ENCODE measurements at places on chromosomes 1 and 21.
A peak's percentile ranks its signal among the peaks of the same experiment; 100 is the strongest.

DNA sequence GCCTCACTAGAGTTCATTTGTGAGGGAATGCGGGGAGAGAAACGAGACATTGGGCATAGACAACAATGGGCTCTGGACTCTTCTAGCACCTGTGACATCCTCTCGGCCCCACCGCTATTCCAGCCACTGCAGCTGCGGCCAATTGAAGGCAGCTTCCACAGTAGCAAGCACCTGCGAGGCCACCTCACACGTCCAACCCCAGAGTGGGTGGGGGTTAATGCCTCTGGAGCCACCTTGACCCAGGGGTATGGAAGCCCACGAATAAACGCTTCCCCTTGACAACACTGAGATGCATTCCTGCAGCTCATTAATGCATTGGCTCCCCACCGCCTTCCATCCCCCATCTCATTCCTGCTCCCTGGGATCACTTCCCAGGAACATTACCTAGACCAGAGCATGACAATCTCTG lies 104.4 kb downstream of the GLIS1 start:
- DNase-seq = no peak

- no peak for DNase-seq
Observed at GRCh38 chr21:44005071-44005470, 7.0 kb upstream of the TRAPPC10 start.

GRCh38 chr21:46222436-46223116 lies 6.0 kb downstream of the LSS start:
- DNase-seq = no peak

DNA sequence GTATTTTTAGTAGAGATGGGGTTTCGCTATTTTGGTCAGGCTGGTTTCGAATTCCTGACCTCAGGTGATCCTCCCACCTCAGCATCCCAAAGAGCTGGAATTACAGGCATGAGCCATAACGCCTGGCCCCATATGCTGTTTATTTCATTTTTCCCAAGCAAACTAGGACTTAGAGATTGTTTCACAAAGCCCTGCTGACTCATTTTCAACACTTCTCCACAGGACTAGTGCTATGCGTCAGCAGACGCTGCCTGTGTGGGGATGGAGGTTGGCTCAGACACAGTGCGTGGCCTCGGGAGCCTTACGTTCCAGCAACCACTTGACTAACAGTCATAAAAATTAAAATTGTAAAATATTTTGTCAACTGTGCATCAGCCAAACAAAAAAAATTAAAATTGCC lies 22.7 kb downstream of the PKNOX1 start:
- no peak for DNase-seq

DNA sequence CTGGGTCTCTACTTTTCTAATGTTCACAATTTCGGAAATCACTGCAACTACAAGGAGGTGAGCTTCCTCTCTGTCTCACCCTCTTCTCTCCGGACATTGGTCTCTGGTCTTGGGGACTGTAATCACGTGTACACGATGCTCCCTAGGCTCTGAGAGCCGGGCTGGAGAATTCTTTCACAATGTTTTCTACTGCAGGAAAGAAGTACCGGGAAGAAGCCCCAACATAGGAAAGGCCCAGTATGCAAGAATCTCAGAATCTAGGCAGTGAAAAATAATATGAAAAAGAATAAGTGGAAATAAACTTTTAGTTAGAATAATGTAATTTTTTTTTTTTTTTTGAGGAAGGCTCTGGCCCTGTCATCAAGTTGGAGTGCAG lies 13.5 kb upstream of the HJV start:
- peak; percentile 39 for DNase-seq

GRCh38 chr1:25616987-25617624 lies 515 bp downstream of the MAN1C1 start:
- no peak for DNase-seq

DNA sequence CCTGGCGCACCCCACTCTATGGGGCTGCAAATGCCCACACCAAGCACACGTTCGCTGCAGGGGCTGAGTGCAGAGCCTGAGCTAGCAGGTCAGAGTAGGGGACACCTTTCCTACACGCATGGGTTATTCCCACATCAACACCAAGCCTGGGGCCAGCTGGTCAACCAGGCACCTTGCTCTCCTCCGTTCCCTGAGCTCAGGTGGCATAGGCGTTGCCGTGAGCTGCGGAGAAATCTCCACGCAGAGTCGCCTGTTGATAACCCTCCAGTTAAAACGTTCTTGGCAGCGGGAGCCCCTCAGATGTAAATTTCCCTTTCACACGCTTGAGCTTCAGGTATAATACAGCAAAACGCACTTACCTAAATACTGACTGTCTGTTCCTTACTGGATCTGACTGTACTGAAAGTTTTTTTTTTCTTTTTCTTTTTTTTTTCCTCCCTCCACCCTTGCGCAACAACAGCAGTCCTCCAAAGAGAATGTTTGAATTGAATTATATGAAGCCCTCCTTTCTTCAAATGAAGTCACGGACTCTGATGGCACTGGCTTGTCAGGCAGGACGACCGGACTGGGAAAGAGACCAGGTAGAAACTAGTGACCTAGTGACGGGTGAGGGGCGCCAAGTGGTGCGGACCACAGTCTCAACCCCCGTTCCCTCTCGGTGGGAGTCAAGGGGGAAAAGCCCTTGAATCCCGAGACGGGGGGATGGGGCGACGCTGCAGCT lies 2.1 kb downstream of the BRINP3 start:
- no peak for DNase-seq

- no peak for DNase-seq
Observed at GRCh38 chr1:17674726-17675500, 80.2 kb upstream of the ACTL8 start.

DNA sequence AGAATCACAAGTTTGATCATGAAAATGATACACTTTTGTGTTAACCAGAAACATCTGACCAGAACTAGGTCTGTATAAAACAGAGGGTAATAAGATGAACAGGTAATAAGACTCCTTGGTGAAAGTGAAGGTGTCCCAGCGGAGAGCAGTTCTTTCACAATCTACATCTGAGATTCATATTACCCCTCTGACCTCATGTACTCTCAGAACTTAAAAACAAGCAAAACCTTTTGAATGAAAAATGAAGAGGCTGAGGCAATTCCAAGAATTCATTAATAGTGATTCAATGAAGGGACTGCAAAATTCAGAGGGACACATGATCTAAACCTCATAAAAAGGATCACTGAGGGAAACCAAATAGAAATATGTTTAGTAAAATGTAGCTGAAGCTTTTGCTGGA lies 10.9 kb upstream of the MPZL1 start:
- no peak for DNase-seq

DNA sequence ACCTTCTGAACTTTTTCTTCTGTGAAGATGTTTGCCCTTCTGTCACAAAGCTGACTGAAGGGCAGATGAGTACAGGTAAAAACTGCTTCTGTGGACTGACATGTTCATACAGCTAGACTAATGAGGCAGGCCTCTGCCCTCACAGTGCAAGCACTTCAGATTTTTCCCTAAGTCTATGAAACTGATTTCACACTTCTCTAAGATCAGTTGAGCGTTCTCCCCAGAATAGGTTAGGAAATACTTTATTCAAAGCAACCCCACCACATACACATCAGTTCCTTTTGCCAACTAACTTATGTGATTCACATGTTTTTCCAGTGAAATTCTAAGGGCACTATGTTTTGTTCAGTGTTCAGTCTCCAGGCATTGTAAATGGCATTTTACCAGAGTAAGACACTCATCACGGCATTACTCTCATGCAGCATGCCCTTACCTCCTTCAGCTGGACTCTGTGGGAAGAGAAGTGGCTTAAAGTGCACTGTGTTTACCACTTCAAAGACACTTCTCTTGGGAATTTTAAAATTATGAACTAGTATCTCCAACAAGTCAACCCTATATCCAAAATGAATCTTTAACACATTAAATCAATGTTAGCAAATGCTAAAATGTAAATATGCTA lies 5.4 kb upstream of the PSMG1 start:
- DNase-seq = no peak

DNA sequence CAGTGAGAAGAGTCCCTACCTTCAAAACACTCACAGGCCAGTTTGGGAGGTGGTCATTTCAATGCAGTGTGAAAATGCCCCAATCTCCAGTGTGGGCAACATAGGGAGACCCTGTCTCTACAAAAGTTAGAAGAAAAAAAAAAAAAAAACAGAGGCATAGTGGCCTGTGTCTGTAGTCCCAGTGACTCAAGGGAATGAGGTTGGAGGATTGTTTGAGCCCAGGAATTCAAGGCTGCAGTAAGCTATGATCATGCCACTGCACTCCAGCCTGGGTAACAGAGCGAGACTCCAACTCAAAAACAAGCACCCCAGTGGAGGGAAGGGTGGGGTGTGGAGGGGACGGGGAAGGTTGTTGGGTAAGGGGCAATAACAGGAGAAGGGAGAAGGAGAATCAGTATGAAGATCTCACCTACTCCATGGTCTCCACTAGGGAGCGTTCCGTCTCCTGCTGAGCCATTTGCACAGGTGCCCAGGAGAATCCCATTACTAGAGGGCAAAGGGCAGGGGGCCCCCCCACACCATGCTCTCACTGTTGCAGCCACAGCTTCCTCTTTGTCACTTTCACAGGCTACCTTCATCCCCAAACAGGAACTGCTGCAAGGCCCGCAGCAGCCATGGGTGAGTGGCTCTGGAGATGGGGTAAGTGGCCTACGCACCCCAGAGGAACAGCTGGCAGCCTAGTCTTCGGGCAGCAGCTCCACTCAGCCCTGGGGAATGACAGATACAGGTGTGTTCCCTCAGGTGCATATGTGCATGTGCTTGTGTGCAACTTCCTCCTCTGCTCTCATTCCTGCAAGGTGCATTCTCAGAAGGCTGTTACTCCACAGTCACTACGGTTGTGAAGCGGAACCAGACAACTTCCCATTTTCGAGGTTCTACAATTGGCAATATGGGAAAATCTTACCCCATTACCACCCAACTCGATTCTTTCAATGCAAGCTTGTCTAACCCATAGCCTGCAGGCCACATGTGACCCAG lies 87.9 kb upstream of the LYST start:
- no peak for DNase-seq

DNA sequence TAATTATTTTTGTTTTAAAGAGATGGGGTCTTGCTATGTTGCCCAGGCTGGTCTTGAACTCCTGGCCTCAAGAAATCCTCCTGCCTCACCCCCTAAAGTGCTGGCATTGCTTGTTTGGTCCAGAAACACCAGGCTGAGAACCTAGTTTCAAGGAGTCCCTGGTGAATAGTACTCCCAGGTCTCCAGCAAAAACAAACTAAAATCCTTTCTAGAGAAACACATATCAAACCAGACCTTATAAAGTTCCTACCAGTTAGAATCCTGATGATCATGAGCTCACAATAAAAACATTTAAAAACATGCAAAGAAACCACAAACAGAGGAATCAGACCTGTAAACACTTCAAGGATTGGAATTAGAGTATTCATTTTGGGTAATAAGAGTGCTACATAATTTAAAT lies 34.4 kb upstream of the PADI1 start:
- no peak for DNase-seq

DNA sequence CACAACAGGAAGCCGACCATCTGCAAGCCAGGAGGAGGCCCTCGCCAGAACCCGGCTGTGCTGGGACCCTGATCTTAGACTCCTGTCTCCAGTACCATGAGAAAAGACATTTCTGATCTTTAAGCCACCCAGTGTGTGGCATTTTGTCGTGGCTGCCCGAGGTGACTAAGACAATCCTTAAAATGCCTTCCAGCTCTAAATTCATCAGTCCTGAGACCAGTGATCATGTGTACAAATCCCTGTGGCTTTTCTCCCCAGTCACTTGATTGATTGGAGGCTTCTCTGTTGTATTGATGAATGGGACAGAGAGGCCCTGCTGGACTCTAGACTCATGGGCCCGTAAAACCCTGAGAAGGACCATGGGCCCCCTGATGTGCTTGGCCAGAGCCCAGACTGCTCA lies 36.1 kb downstream of the B3GALT5 start:
- no peak for DNase-seq

DNA sequence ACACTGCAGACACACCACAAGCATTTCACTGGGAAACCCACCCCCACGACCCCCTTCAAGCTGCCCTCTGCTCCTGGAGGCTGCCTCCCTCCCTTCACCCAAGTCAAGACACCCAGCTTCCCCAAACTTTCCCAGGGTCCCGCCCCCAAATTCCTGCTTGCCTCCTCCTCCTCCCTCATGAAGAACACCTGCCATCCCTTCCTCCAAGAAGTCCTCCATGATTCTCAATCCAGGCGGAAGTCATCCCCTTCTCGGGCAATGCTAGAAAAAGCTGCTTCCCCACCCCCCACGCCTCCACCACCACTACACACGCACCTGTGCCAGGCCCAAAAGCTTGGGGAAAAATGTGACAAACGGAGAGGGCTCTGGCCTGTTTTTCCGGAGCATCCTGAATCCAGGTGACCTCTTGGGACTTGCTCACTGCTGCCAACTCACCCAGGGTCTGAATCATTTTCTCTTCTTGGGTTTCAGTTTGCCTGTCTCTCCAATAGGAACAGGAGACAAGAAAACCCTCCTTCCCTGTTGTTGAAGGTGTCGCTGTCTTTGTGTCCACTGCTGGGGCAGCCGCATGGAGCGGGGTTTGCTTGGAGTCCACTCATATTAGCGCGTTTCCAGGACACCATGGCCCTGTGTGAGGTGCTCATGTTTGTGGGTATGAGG lies 101.0 kb upstream of the CASZ1 start:
- DNase-seq = no peak

DNA sequence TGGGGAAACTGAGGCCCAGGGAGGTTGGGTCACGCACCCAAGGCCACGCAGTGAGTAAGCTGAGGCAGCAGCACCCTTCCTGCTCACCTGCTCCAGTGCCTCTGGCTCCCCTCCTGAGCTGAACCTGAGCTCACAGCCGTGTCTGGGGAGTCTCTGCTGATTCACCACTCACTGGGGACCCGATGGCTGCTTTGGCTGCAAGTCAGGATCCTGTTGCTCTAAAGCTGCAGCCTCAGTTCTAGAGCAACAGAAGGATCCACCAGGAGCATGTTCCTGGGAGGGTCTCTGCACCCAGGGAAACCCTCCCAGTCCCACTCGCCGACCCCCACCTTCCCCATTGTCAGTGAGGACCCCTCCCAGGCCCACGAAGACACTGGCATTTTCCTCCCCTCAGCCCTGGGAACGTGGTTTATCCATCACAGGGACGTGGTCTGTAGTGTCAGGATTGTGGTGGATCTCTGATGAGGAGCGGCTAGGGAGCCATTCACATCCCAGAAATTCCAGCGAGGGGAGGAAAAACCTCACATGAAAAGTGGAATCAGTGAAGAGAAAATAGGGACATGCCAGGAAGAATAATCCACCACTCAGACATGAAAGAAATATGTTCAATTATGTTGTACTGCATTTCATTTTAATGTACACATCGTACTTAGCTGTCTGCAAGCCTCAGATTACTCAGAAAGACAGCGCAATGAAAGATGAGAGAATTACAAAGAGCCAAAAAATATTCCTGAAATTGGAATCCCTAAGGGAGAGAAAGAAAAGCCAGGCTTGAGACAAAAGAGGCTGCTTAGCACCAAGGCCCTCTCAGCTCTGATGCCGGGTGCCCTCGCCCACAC lies 447.2 kb downstream of the MATN1 start:
- DNase-seq = no peak

GRCh38 chr1:102897557-102897956 lies 210.8 kb downstream of the COL11A1 start:
- DNase-seq = no peak

DNA sequence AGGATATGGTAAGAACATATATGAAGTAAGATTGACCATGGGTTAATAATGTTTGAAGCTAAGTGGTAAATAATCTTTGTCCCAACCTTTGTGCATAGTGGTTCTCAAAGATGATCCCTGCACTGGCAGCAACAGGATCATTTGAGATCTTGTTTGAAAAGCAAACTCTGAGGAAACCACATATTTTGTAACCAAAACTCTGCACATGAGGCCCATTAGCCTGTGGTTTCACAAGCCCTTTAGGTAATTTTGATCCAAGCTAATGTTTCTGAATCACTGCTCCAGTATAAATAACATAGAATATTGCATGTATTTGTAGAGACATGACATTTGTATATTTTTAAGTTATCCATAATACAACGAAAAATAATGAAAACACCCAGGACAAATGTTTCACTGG lies 147.9 kb upstream of the RGS18 start:
- DNase-seq = no peak
